ENCODE measurements at places on chromosomes 2 and 18.

GRCh38 chr2:169143998-169144397, 74.6 kb downstream of the DHRS9 start:
- DNase-seq, result no peak

DNA sequence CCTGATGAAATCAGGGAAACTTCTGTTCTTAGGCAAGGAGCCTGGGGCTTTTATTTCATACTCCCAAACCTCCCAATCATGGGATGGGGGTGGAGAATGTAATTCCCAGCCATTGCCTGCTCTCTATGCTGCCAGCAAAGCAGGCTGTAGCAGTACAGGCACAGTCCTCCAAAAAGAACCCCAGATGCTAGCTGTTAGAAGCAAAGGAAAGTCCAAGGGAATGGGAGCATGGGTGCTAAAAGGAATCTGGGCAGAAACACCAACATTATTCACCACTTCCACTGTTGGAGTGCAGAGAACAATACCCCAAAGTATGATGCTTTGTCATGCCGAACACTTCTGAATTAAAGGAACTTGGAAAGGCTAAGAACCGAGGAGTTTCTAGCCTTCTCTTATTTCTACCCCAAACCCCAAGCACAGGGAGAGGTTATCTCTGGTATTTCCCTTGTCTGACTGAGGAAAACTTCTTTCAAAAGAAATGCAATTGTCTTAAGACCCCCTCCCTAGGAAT, 24.7 kb downstream of the MDH1 start:
- no peak for DNase-seq

DNA sequence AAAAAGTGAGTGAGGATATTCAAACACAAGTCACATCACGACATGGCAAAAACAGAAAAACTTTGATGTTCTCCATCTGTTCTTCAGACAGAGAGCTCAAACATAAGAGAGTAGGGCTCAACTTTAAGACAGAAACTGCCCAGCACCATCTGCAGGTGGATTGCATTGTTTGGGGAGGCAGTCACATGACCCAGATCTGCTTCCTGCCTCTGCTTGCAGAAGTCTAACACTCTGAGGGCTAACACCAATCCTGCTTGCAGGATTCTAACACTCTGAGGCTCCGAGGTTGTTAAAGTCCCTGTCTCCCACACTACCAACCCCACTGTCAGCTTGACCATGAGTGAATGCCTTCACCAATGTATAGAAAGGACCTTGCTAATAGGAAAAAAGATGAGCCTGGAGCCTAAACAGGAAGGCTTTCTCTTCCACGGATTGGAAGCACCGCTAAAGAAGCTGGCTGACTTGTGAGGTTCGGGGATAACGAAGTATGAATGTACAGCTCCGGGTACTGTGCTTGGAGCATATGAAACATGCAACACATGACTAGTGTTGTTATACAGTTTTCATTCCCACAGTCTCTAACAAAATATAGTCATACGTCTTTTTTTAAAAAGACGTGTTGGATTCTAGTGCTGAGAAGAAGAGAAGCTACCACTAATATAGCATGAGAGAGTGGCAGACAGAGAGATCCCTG, 176.6 kb upstream of the CREB1 start:
- DNase-seq, result peak; percentile 85

DNA sequence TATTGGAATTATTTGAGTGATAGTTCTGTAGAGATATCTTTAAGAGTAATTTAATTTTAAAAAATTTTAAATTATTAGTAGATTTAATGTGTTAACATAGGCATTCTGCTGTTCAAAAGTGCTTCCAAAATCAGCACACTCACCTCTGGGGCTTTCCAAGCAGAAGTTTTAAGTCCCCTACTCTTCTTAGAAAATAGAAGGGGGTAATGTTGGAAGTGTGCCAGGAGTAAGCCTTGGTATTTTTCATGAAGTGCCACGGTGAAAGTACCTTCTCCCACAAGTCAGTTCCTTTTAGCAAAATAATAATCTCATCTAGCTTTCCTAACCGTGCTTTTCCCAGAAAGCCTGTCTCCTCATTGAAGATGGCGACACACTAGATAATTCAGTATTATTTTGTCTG, 3.9 kb upstream of the TNFRSF11A start:
- no peak for DNase-seq

DNA sequence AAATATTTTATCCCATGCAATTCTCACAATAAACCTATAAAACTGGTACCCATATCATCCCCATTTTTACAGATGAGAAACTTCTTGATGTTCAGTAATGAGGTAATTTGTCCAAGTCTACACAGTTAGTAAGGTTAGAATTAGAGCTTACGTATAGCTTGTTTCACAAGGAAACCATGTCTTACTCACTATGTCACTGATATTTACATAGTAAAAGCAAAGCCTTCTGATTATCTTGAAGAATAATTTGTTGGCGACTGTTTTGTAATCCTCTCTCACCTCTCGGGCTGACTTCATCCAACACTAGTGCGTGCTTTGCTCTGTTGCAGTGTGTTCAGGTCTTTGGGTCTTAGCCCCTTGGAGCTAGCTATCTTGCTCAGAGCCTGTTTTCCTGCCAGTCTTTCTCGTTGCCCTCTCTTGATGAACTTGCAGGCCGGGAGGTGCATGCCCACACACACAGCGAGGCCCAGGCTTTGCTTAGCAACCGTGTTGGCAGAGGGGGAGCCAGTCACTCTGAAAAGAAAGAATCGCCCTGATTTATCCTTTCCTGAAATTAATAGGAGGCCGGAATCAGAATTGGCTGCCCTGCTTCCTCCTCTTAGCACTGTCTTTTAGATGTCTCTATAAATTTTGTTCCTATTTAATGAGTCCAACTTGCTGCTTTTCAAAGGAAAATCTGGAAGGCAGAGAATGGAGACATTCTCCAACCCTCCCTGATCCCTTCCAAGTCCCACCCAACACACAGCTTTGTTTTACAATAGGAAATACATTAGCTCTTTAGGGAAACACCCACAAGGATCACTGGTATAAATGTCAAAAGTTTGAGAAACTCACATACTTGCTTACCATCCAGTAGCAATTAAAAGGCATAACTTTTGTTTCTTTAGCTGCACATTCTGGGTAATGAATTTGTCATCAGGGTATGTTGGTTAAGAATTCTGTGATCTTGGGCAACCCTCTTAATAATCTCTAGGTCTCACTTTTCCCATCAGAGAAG, 97.6 kb upstream of the SEC11C start:
- peak; percentile 31 for DNase-seq

DNA sequence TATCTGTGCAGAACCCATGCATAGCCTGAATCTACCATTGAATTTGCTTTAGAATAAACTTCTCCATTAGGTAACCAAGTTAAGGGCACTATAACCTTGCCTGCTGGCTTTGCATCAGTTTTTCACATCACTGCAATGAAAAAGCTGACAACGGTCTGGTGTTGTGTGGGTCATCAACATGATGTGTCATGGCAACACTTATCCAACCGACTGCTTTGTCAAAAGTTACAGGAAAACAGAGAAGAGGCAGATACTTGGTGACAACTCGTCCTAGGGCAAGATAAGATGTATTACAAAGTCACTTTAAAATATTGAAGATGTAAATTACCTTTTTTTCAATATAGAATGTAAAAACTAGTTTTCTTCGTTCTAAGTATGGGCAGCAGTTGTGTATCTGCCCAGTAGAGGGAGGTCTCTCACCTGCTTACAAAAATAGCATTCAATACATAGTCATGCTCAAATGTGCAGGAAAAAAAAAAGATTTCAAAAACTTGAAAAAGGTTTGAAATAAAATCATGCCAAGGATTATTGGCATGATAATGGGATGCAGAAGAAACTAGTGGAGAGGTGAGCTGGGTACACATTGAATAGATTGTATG, 96.3 kb downstream of the EVA1A start:
- no peak for DNase-seq

DNA sequence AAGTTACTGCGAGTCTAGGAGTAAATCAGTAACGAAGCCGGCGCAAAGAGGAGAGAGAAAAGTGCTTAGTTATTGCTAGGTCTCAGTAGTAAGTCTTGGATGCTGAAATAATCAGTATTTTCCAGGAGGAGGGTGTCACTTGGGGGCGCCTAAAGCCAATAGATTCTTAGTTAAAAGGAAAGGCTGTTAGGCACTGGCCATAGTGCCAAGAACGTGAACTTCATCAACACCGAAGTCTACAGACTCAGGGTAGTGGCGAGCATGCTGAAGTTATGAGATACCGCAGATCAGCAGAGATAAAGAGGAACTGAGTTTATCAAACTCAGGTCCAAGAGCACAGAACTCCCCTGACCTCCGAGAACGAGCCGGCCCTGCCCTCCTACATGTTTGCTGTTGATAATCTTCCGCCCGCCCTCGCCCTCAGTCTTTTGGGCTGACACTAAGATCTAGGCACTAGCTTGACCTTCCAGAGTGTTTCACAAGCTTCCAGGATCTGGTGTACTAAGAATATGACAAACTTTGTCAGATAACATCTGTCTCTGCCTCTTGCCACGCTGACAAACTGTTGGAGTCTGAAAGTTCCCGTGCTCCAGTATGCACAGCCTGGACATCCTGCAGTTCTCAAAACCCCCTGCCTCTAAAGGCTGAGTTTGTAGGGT, 49.2 kb downstream of the CYB5A start:
- no peak for DNase-seq

DNA sequence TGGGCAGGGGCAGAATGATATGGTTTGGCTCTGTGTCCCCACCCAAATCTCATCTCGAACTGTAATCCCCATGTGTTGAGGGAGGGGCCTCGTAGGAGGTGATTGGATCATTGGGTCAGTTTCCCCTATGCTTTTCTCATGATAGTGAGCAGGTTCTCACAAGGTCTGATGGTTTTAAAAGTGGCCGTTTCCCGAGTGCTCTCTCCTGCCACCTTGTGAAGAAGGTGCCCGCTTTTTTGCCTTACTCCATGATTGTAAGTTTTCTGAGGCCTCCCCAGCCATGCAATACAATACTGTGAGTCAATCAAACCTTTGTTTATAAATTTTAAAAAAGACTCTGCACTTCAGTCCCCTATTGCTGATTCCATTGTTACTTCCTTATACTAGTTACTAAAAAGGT, 82.9 kb upstream of the CDKL4 start:
- no peak for DNase-seq

- DNase-seq, result no peak
Observed at GRCh38 chr18:9946831-9947230, 33.0 kb downstream of the VAPA start.

GRCh38 chr2:205948883-205949282, 137.1 kb downstream of the INO80D start:
- DNase-seq, result no peak

- no peak for DNase-seq
Observed at GRCh38 chr2:174083843-174084458, 118.8 kb upstream of the SP3 start.

DNA sequence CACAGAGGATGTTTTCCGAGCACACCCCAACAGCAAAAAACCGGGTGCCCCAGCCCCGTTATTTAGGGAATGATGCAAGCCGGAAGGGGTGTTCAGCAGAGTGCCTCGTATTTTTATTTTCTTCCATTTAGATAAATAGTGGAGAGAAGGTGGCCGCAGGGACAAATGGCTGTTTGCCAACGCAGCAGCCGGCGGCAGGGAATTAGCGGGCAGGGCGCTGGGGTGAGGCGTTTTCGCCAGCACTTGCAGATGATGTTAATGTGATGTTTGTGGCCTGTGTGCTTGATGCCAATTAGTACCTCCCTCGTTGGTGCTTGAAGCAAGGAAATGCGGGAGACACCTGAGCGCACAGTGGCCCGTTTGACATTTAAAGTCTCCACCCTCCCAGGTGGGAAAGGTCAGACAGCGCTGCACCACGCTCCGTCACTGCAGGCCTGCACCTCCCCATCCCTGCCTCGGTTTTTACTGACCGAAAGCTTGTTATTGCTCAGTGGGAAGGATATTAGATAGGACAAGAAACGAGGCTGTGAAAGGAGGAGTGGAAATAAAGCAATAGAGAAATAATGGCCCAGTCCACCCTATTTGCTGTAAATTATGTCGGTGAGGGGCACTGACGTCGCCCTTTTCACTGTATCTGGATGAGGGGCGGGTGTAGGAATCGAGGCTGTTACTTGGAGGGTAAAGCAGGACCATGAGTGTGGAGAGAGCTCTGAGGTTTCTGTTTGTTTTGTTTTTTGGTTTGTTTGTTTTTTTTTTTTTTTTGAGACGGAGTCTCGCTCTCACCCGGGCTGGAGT, 39.1 kb downstream of the NFATC1 start:
- no peak for DNase-seq

DNA sequence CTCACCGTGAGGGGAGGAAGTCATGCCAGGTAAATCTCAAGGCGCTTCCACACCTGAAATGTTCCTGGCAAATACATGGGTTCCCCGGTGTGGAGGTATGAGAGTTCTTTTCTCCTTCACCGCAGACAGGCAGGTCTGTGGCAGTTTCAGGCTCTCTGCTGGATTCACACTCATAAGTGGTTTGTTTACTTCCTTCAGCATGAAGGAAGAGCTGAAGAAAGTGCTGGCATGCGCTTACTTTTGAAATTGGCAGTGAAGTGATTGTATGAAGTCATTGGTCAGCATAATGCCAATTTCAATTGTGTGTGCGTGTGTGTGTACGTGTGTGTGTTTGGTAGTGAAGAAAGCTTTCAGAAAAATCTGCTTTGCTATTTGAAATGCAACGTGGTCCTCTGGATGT, 43.4 kb downstream of the RNF144A start:
- no peak for DNase-seq

GRCh38 chr18:34758378-34758948, 48.4 kb downstream of the DTNA start:
- DNase-seq, result no peak

DNA sequence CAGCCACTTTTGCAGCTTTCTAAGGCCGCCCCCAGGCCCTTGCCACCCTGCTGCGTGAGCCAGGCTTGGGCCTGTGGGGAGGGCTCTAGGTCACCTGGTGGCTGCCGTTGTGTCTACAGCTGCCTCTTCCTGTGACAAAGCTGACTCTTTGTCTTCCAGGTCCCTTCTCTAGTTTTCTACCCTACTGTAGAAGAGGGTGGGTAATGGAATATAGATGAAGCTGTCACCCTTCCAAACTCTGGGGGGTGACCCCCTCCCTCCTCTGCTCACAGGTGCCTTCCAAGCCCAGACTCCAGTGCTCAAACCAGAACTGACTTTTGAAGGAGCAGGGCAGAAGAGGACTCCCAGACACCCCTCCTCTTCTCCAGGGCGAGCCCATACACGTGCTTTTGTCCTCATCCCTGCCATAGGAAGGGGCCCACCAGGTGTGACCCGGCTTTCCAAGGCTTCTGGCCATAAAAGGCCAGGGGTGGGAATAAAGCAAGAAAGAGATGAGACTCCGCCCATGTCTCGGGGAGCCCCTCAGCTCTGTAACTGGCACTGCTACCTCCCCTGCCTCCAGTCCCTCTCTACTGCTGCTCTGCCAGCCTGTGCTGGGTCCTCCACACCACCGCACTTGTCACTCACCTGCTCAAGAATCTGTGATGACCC, 17.9 kb upstream of the SDC1 start:
- DNase-seq, result no peak

GRCh38 chr2:118766871-118767270, 80.6 kb downstream of the EN1 start:
- DNase-seq, result no peak

DNA sequence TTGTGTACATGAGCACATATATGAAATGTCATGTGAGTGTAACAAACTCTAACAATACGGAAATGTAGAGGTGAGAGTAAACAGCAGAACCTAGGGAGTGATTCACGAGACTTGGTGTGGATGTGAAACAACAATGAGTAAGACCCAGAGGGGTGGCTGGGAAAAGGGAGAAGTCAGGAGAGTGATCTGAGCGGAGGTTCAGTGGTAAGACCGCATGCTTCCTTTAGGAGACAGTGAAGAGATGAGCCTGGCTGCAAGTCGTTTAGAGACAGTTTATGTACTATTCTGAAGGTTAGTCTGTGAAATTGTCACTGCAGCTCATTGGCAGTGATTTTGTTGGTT, 150.6 kb downstream of the PRPF40A start:
- no peak for DNase-seq

Measured in posterior cingulate gyrus (tissue), 11 donors.